ENCODE measurements at places on chromosomes 3 and 15. TPM values are rescaled to one million over a fixed set of nuclear protein-coding genes. Genes with fewer than 3 reads are reported as not detected.

The CLDN16 gene
- total RNA-seq = 1.0 TPM

The KLHL6 gene
- total RNA-seq = 43.7 TPM

The ADPRH gene
- total RNA-seq = 18.9 TPM

The ADAMTS7 gene
- 3.9 TPM for total RNA-seq

The CCR2 gene
- 2.1 TPM for total RNA-seq

The SPINK8 gene
- not detected for total RNA-seq

The MELTF gene
- total RNA-seq = 3.6 TPM

The PPP1R14D gene
- total RNA-seq = 3.3 TPM

The ARL14 gene
- total RNA-seq = not detected

The RPUSD3 gene
- 34.1 TPM for total RNA-seq

The RPL14 gene
- 1,633 TPM for total RNA-seq

The GOLGB1 gene
- 98.5 TPM for total RNA-seq

The B3GALNT1 gene
- total RNA-seq = 22.2 TPM

The ERICH6 gene
- total RNA-seq = not detected

The GPR15 gene
- 1.2 TPM for total RNA-seq

The DCLK3 gene
- total RNA-seq = not detected

The HRH1 gene
- 4.2 TPM for total RNA-seq

The TOPAZ1 gene
- not detected for total RNA-seq

The LRRC34 gene
- total RNA-seq = 2.2 TPM

The GOLGA6L26 gene
- not detected for total RNA-seq

The PIGZ gene
- total RNA-seq = 3.4 TPM

Measured in upper lobe of left lung (tissue), 6 donors.